ENCODE measurements at places on chromosomes 11 and 22. TPM values are rescaled to one million over a fixed set of nuclear protein-coding genes. Genes with fewer than 3 reads are reported as not detected.

- no peak for DNase-seq
These were observed 492.6 kb upstream of the CADM1 start for GRCh38 chr11:115996808-115997188.

MMP13 gene
- total RNA-seq, result not detected

DNA sequence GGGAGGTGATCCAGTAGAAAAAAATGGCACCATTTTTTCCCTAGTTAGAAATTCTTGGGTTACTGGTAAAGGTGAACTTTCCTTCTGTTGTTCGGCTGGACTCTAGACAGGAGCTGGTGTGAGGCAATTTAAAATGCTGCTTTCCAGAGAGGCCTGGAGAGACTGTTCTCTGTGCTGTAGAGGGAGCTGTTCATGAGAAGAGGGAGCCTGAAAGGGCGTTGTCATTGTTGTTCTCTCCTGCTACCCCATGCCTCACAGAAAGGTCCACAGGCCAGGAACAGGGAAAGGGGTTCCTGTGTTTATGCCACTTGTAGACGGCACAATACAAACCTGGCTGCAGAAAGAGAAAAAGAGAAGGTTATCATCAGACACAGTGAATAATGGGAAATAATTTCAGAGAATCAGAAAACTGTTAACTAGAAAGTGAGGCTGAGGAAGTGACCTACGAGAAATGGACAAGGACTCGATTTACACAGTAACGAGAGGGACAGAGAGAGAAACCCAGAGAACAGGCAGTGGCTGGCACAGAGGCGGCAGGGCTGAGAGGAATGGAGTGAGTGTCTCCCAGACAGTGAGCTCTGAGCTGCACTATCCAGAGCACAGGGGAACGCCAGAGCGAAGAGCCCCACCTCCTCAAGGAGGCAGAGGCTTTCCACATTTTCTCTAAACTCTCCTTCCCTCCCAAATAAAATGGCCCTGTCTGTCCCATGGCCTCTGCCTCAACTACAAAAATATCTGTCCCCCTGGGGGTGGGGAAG lies 109.2 kb downstream of the RRM1 start:
- DNase-seq, result no peak

GRCh38 chr22:44754998-44755397 lies 2.6 kb downstream of the ARHGAP8 start:
- DNase-seq, result no peak

TEAD1 gene
- 13.9 TPM for total RNA-seq

DNA sequence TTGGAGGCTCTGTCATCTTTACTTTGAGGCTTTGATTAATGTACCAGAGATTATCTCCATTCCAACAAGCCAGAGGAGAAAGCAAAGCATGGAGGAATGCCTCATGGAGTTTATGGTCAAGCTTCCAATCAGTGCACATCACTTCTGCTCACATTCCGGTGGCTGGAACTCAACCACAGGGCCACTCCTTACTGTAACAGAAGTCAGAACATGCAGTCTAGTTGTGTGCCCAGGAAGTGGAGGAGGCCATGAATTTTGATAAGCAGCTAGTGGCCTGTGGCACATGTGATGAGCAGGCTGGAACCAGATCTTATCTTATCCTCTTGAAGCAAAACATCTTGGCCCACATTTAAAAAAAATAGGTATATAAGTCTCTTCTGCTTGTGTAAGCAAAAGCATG lies 258.9 kb upstream of the ARHGAP20 start:
- no peak for DNase-seq

DNA sequence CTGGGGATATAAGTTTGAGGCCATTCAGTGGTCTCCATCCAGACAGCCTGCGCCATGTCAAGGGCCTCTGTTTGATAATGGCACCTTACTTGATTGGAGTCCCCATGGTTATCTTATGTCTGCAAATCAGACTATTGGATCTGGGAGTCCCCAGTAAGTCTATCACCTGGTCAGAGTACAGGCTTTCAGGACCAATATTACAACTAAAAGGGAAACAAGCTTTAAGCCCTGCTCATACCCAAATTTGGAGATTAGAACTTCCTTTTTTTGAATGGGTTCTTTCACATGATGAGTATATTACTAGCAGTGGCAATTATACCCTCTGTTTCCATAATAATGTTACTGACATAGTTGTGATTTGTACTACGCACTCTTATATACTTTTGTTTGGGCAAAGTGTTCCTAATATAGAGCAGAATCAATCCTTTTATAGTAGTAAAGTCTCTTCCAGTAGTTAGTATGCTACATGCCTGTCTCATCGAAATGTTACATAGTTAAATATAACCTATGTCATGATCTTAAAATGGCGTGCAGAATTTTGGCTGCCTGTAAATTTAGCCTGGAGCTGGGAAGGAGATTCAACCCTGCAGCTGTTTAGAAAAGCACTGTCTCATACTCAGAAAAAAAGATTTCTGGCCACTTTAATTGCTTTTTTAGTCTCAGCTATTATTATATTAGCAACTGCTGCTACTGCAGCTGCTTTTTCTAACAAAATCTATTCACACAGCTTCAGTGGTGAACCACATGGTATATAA lies 4.9 kb downstream of the MS4A15 start:
- DNase-seq, result no peak

DNA sequence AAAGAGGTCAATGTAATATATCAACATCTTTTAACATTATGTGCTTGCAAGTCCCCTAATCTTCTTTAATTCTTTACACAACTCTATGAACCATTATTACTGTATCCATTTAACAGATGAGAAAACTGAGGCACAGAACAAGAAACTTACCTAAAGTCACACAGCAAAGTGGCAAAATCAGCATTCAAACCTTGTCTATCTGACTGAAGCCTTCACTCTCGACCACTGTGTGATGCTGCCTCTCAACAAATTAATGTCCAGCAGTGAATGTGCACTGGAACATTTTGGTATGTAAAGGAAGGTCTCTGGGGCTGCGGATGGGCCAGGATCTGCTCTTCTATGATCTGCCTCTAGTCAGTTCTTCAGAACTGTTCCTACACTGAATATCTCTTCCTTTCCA lies 42.1 kb downstream of the PRCP start:
- no peak for DNase-seq
